Activated CD4-positive, alpha-beta T cell treated with anti-CD3 and anti-CD28 coated beads for 36 hours (primary cell): ENCODE measurements at places on chromosomes 7 and 10.

DNA sequence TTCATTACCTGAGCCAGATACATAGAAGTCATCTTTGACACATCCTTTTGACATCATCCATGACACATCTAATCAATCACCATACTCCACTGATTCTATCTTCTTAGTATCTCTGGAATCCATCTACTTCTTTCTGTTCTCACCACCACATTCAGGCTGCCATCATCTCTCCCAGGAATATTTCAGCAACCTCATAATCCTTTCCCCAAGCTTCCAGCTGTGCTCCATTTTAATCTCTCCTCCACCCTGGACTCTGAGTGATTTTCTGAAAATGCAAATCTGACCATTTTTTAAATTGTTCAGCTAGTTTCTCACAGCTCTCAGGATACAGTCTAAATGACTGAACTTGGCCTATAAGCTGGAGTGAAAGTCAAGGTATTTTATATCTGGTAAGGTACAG is 2.5 kb upstream of the BTRC start:
- no peak for DNase-seq

- DNase-seq, result no peak
Measured at GRCh38 chr7:47402941-47403866, 178.7 kb downstream of the TNS3 start.

DNA sequence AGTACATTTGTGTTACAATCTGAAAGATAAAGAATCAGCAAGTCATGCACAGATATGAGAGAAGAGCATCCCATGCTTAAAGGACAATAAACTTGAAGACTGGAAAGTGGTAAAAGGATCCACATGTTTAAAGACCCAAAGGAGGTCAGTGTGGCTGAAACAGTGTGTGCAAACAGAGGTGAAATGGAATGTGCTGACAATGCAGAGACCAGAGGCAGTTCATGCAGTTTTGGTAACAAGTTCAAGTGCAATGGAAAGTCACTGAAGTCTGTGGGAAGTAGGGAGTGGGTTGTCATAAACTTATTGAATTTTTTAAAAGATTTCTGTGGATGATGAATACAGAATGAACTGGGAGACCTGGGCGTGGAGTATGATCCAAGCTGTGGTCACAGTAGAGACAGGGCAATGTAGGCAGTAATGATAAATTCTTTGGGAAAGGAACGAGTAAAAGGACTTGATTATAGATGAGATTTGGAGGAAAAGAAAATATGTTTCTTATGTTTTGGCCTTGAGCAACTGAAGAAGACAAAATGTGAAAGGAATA is 408.0 kb downstream of the HGF start:
- no peak for DNase-seq

DNA sequence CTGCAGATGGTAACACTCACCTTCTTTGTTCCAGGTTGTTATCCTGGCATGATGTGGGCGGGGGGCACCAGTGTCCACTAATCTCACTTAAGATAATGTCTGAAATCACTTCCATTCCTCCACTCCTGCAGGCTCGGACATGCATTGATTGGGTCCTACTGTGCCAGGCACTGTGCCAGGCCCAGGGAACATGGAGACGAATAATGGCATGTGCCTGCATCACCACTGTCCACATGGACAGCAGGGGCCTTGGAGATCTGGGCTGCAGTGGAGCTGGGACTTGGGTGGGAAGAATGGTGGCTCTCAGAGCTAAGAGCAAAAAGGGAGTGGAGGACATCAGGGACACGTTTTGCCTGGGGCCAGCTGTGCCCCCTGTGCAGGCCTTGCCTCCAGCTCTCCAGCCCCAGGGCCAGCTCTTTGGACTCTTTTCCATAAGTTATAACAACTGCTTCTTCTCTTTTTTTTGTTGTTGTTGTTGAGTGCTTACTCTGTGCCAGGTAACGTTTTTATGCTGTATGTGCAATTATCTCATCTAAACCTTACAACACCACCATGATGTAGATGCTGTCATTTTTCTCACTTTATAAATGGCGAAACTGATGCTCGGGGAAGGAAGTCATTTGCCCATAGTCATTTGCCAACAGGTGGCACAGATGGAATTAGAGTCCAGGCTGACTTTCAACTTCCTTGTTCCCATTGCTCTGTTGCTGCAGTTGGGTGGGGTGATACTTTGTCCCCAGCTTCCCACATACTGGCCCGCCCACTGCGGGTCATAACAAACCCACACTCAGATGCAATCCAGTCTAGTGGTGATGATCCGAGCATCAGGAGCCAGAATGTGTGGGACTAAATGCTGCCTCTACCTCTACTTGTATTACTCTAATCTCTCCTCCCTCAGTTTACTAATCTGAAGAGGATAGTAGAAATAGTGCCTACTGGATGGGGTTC is 19.1 kb downstream of the PLPP4 start:
- no peak for DNase-seq

GRCh38 chr7:116607299-116607698 is 64.7 kb upstream of the MET start:
- no peak for DNase-seq

- DNase-seq, result no peak
Measured at GRCh38 chr7:81846398-81846797, 76.6 kb upstream of the HGF start.

GRCh38 chr7:53485354-53485753 is 449.9 kb downstream of the POM121L12 start:
- DNase-seq, result no peak

GRCh38 chr7:138773817-138774216 is 24.0 kb upstream of the TMEM213 start:
- no peak for DNase-seq

- no peak for DNase-seq
Measured at GRCh38 chr7:4288791-4289394, 393.2 kb upstream of the FOXK1 start.

DNA sequence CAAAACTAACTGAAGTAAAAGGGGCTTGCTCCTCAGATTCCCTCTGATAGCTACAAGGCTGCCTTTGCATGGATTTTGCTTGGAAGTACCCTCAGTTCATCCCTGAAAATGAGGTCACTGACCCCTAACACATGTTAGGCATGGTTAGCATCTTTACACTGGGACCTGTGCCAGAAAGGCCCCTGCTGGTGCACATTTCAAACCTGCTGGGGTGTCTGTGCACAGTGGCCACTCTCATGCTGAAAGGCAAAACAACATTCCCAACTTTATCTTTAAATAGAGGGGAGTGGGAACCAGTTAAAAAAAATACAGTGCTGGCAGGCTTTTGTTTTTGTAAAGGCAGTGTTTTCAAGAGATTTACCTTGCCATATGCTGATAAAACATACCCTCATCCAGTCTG is 99.1 kb downstream of the ANK3 start:
- DNase-seq, result no peak

- DNase-seq, result no peak
Measured at GRCh38 chr10:72665925-72666324, 26.0 kb upstream of the MCU start.

GRCh38 chr10:2839081-2839725 is 228.1 kb upstream of the PFKP start:
- peak; percentile 66 for DNase-seq

DNA sequence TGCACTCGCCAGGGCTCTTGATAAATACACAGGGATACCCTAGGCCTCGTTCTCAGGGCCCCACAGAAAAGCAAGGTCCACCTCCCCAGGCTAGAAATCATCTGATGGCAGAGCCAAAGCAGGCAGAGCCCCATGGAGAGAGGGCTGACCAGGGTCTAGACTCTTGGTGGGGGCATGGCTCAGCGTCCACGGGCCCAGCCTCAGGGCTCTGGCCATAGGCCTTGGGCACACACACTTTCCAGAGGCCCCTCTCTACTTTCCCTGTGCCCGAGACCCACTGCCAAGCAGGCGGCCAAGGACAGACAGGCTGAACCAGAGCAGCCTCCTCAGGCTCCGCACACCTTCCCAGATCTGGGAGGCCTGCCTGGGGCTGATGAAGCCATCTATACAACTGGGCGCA is 64.8 kb downstream of the FAM53B start:
- DNase-seq, result no peak
